ENCODE measurements at places on chromosomes 5 and 9. TPM values are rescaled to one million over a fixed set of nuclear protein-coding genes. Genes with fewer than 3 reads are reported as not detected.

The NUDCD2 gene
- total RNA-seq = 31.2 TPM

The PFN3 gene
- not detected for total RNA-seq

The PCDHGA1 gene
- total RNA-seq = 0.06 TPM

GRCh38 chr5:137372016-137372772 lies 126.9 kb downstream of the SPOCK1 start:
- no peak for DNase-seq
- H3K36me3 ChIP-seq = no peaks in the 10 kb centered on the region
- H3K27ac ChIP-seq = no peak overlapping the region
- no peaks in the 10 kb centered on the region for H3K27me3 ChIP-seq

DNA sequence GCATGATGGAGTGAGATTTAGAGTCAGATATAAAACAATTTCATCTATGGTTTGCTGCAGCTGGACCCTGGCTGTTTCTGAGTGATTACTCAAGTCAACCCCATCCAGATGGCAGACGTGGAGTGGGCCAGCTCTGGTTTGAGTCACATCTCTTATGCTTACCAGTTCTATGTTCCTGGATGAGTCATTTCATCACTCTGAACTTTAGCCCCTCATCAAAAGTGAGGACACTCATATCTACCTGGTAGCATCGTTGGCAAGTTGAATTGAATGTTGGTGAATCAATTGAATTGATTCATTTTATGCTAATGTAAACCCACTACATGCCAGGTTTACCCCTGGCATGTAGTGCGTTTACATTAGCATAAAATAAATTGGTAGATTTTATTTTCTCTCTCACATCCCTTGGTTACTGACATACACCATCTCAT lies 176.4 kb downstream of the FGF18 start:
- H3K4me1 ChIP-seq = peaks cover 6% of the 10 kb centered on the region
- DNase-seq = peak; percentile 71
- no peak overlapping the region for H3K4me3 ChIP-seq
- H3K27ac ChIP-seq = peak overlapping the region; percentile 27

GRCh38 chr9:100206899-100207298 lies 107.9 kb downstream of the INVS start:
- DNase-seq = no peak
- no peak overlapping the region for H3K4me3 ChIP-seq
- no peak overlapping the region for H3K27ac ChIP-seq
- no peaks in the 10 kb centered on the region for H3K4me1 ChIP-seq
- H3K27me3 ChIP-seq = no peaks in the 10 kb centered on the region

DNA sequence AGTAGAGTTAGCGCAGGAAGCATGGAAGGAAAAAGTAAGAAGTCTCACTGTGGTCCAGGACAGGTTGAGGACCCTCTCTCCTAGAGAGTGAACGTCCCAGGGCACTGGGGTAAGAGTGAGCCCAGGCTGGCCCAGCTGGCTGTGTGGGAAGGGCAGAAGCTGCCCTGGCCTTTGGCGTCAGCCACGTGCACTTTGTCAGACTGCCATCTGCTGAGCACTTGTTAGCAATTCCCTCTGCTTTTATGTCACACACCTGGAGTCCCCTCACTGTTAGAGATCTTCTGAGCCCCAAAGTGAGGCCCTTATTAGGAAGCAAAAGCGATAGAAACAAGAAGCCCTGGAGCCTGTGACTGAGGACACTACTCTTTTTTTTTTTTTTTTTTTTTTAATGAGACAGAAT lies 79.1 kb downstream of the UGCG start:
- peak; percentile 21 for DNase-seq
- H3K36me3 ChIP-seq = no peaks in the 10 kb centered on the region
- no peaks in the 10 kb centered on the region for H3K27me3 ChIP-seq
- no peak overlapping the region for H3K27ac ChIP-seq
- H3K4me1 ChIP-seq = peaks cover 10% of the 10 kb centered on the region

DNA sequence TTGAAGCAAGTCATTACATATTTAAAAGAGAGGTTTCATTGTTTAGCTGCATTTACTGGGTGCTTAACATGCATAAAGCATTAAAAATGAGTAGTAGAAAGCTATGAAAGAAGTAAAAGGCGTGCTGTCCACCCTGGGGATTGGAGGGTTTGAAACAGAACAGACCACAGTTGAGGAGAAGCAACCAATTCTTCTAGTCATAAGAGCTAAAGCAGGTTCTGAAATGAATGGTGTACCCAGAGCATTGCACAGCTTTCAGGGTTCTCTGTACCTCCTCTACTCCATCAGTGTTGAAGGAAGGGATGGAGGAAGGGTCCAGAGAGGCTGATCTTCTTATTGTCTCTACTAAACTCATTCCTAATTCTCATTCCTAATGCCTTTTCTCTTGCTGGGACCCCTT lies 68.9 kb downstream of the SH3RF2 start:
- peaks cover 8% of the 10 kb centered on the region for H3K4me1 ChIP-seq
- DNase-seq = no peak
- no peaks in the 10 kb centered on the region for H3K36me3 ChIP-seq
- H3K27me3 ChIP-seq = no peaks in the 10 kb centered on the region

DNA sequence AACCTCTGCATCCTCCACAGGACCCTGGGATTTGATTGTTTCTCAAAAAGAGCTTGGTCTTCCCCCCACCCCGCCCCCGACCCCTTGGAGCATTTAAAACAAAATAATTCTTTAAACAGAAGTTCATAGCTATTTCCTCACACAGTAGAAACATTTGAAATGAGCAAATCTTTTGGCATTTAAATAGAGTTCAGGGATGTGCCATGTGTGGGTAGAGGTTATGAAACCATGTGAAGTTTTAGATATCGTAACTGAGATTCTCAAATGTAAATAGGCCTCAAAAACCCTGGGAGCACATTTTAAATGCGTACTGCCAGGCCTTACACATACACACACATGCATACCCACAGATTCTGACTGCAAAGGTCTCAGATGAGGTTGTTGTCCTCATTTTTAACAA lies 66.5 kb downstream of the EPB41L4B start:
- H3K4me1 ChIP-seq = peaks cover 60% of the 10 kb centered on the region
- DNase-seq = peak; percentile 50
- peaks cover 7% of the 10 kb centered on the region for H3K36me3 ChIP-seq
- no peaks in the 10 kb centered on the region for H3K27me3 ChIP-seq

DNA sequence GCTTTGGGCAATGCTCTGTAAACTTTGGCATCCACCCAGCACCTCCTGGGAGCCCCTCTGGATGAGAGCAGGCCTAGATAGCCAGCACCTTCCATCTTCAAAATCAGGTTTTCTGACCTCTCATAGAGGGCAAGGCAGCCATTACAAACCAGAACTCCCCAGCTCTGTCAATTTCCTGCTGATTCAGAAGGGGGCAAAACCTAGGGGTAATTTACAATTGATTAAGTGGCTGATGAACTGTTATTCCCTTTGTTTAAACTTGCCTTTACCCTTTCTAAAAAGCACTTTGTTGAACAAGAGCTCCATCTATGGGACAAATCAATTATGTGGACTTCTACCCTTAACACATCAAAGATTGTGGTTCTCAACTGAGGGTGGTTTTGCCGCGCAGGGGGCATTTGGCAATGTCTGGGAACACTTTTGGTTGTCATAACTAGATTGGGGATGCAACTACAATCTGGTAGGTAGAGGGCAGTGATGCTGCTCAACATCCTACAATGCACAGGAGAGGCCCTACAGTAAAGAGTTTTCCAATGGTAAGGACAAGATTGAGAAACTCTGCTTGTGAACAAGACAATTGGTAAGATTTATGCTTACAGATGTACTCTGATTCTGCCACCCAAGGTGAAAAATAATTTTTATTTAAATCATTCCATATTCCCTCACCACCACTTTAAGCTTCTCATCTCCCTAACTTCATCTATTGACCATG lies 184.1 kb downstream of the MARCHF11 start:
- H3K27ac ChIP-seq = no peak overlapping the region
- peaks cover 10% of the 10 kb centered on the region for H3K4me1 ChIP-seq
- no peaks in the 10 kb centered on the region for H3K27me3 ChIP-seq
- DNase-seq = peak; percentile 68

- H3K36me3 ChIP-seq = no peaks in the 10 kb centered on the region
- H3K4me3 ChIP-seq = no peak overlapping the region
- H3K27me3 ChIP-seq = peaks cover 8% of the 10 kb centered on the region
- H3K27ac ChIP-seq = no peak overlapping the region
- DNase-seq = no peak
Observed at GRCh38 chr5:4804691-4805360, 335.3 kb upstream of the ADAMTS16 start.

DNA sequence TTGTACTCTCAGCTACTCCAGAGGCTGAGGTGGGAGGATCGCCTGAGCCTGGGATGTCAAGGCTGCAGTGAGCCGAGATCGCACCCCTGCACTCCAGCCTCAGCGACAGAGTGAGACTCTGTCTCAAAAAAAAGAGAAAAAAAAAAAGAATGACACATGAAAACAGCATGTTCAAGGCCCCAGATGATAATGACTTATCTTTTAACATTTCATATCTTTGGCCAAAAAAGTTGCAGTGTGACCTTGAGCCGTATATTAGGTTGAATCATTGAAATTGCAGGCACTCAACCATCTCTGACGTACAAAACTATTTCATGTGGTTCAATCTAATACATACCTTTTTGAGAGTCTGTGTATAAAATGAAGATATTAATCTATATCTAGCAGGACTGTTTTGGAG lies 79.1 kb upstream of the CPEB4 start:
- H3K4me1 ChIP-seq = no peaks in the 10 kb centered on the region
- H3K4me3 ChIP-seq = no peak overlapping the region
- no peak for DNase-seq
- H3K36me3 ChIP-seq = no peaks in the 10 kb centered on the region
- H3K27ac ChIP-seq = no peak overlapping the region
- H3K27me3 ChIP-seq = no peaks in the 10 kb centered on the region
